Uterus (tissue), 4 donors: ENCODE measurements at places on chromosomes 12 and 14. TPM values are rescaled to one million over a fixed set of nuclear protein-coding genes. Genes with fewer than 3 reads are reported as not detected.

The RNFT2 gene
- not detected for total RNA-seq

The VASH1 gene
- total RNA-seq, result 19.2 TPM

DNA sequence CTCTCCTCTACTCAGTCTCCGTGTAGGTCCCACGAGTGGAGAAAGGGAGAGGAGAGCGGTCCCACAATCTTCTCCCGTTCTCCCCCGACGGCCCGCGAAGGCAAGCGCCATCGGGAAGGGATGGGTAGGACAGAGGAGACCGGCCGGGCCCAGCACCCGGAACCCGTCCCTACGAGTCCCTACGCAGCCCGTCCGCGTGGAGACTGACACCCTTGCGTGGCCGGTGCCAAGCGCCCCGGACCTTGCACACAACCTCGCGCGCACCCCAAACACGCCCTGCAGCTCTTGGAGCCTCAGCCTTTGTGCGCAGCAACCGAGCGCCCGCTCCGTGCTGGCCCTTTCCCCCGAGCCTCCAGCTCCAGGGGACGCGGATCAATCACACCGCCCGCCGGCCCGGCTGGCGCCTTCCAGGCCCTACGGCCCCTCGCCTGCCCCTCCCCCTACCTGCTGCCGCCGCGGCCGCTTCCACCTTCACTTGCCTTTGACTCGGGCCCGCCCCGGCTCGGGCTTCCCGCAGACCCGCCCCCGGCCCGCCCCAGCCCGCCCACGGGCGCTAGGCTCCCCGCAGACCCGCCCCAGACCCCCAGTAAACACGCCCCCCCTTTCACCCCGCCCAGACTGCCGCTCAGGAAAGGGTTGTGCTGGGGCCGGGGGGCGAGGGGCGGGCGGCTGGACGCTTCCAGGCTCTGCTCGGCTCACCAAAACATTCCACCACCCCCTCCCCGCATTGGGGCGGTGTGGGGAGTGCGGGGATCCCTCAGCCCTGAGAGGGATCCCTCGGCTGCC is at the start of gene NDRG2:
Gene NDRG2, minus strand, starts transcription at position 477 of the 786 bp plus-strand sequence. CDS start 1,746 bp downstream, outside the sequence.
- peak; percentile 89 for DNase-seq
- H3K4me1 ChIP-seq, result peaks cover 5% of the 10 kb centered on the region
- peak within 1 kb of the TSS; percentile 99 for H3K27ac ChIP-seq
- no peaks in the 10 kb centered on the region for H3K36me3 ChIP-seq

DNA sequence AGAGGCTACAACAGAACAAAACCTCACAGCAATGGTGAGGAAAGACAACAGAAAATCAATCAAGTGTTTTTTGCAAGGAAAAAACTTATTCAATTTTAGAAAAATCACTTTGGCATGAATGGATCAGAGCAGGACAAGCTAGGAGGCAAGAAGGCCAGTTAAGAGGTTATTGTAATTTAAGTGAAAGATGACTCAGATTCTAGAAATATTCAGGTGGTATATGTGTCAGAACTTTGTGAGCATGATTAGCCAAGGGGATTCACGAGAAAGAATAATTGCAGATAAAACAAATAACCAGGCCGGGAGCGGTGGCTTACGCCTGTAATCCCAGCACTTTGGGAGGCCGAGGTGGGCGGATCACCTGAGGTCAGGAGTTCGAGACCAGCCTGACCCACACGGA is 12.7 kb downstream of the GCH1 start:
- no peaks in the 10 kb centered on the region for H3K4me1 ChIP-seq
- no peak overlapping the region for H3K4me3 ChIP-seq
- no peaks in the 10 kb centered on the region for H3K27me3 ChIP-seq
- no peaks in the 10 kb centered on the region for H3K36me3 ChIP-seq
- DNase-seq, result no peak

DNA sequence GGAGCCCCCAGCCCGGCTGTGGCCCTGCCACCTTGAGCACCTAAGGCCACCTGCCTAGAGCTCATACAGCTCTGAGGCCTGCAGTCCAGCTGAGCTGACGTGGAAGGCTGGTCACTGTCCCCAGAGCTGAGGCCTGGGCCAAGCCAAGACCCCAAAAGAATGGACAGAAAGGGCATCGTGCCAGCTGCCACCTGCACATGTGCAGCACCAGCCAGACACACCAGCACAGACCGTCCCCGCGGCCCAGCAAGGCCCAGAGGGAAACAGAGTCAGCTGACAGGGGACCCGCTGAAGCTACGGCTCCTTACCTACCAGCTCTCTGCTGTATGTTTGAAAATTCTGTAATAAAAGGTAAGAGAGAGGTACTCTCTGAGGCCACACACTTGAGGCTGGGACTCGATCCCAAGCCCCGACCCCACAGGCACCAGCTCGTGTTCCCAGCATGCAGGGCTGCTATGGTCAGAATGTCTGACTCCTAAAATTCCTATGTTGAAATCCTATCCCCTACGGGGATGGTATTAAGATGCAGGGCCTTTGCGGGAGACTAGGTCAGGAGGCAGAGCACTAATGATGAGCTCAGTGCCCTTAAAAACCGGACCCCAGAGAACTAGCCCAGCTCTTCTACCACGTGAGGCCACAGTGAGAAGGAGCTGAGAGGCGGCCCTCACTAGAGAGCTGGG is 25.4 kb downstream of the BRF1 start:
- H3K27ac ChIP-seq, result no peak overlapping the region
- H3K36me3 ChIP-seq, result no peaks in the 10 kb centered on the region
- no peak for DNase-seq
- H3K4me3 ChIP-seq, result no peak overlapping the region
- H3K27me3 ChIP-seq, result no peaks in the 10 kb centered on the region

GRCh38 chr14:101862711-101863110 is 101.2 kb downstream of the PPP2R5C start:
- no peaks in the 10 kb centered on the region for H3K27me3 ChIP-seq
- DNase-seq, result no peak
- H3K36me3 ChIP-seq, result no peaks in the 10 kb centered on the region
- H3K4me1 ChIP-seq, result no peaks in the 10 kb centered on the region

DNA sequence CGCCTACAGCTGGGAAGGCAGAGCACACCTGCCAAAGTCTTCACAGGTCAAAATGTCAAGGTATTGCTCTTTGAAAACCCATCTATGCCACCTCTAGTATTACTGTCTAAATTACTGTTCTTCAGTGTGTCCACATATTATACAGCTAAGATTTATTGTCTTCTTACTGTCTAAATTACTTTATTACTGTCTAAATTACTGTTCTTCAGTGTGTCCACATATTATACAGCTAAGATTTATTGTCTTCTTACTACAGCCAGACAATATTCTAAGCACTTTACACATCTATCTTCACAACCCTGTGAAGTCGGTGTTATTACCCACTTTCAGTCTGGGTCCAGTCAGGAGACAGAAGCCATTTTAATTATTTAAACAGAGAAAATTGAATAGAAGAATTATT is 173.9 kb downstream of the MYRFL start:
- no peaks in the 10 kb centered on the region for H3K27me3 ChIP-seq
- H3K4me1 ChIP-seq, result no peaks in the 10 kb centered on the region
- H3K4me3 ChIP-seq, result no peak overlapping the region
- no peak overlapping the region for H3K27ac ChIP-seq
- DNase-seq, result no peak
- no peaks in the 10 kb centered on the region for H3K36me3 ChIP-seq

DNA sequence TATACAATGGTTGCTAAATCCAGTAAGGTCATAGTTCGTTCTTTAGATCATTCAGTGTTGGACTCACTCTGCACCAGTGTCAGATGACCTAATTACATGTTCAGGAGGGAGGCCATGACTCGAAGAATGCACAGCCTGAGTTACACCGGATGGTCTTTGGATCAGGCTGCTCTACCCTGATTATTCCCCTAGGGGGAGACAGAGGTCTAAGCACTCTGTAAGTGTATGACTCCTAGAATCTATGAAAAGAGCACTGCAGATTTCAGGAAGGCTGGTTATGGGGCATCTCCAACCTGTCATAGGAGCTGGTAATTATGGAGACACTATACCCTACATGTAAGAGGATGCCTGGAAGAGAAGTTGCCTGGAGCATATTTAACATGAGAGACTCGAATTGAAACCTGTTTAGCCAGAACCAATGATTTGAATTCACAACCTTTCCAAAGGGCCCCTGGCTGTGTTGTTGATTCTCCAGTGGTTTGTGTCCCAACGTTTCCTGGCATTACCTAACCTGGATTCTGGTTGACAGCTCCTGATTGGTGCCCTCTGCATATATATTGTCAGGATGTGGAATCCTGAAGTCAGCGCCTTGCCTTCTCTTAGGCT is at the start of gene MUCL1:
Gene MUCL1, plus strand, starts transcription at position 584 of the 606 bp plus-strand sequence. CDS start 67 bp downstream, outside the sequence.
- no peaks in the 10 kb centered on the region for H3K36me3 ChIP-seq
- no peaks in the 10 kb centered on the region for H3K27me3 ChIP-seq
- H3K4me3 ChIP-seq, result no peak within 1 kb of the TSS
- H3K27ac ChIP-seq, result no peak within 1 kb of the TSS

DNA sequence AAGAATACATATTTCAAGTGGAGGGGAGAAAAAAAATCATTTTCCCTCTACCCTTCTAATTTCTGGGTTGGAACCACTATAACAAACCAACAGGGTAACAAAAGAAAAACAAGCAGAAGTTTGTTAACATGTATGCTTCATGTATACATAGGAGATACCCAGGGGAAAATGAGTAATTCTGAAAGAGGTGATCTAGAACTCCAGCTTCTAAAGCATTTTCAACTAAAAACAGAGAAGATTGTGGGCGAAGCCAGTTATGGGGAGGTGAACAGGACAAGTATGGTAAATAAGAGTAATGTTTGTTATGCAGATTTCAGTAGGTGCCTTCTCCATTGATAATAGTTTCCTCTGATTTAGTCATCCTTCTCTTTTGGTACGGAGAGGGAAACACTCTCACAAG is 16.7 kb downstream of the FNTB start:
- no peaks in the 10 kb centered on the region for H3K36me3 ChIP-seq
- peak overlapping the region; percentile 68 for H3K27ac ChIP-seq
- no peaks in the 10 kb centered on the region for H3K4me1 ChIP-seq
- no peak overlapping the region for H3K4me3 ChIP-seq
